ENCODE measurements at places on chromosomes 12 and 14.

GRCh38 chr14:59507063-59507751 lies 22.9 kb downstream of the JKAMP start:
- peak; percentile 88 for DNase-seq

- no peak for DNase-seq
Measured at GRCh38 chr12:95963096-95963495, 20.0 kb downstream of the AMDHD1 start.

- DNase-seq: no peak
Measured at GRCh38 chr14:78576437-78577166, 406.4 kb downstream of the NRXN3 start.

DNA sequence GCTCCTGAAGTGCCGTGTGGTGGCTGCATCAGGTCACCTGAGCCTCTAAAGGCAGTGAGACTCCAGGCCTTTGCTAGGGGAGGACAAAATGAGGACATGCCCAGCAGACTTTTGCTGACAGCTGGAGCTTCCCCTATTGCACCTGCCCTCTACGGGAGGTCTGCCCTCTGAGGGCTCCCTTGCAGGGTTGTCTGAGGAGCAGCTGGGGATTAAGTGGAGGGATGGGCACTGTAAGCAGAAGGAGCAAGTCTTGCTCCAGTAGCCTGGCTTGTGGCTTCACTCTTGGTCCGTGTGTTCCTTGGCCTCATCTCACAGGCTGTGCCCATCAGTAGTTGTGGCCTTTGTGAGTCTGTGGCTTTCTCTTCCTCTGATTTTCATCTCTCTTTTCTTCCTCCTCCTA lies 66.9 kb upstream of the NRXN3 start:
- DNase-seq: no peak

GRCh38 chr12:131511803-131512561 lies 198.9 kb upstream of the SFSWAP start:
- no peak for DNase-seq
